WTC11 (cell line): ENCODE measurements at places on chromosomes 1 and 21.

DNA sequence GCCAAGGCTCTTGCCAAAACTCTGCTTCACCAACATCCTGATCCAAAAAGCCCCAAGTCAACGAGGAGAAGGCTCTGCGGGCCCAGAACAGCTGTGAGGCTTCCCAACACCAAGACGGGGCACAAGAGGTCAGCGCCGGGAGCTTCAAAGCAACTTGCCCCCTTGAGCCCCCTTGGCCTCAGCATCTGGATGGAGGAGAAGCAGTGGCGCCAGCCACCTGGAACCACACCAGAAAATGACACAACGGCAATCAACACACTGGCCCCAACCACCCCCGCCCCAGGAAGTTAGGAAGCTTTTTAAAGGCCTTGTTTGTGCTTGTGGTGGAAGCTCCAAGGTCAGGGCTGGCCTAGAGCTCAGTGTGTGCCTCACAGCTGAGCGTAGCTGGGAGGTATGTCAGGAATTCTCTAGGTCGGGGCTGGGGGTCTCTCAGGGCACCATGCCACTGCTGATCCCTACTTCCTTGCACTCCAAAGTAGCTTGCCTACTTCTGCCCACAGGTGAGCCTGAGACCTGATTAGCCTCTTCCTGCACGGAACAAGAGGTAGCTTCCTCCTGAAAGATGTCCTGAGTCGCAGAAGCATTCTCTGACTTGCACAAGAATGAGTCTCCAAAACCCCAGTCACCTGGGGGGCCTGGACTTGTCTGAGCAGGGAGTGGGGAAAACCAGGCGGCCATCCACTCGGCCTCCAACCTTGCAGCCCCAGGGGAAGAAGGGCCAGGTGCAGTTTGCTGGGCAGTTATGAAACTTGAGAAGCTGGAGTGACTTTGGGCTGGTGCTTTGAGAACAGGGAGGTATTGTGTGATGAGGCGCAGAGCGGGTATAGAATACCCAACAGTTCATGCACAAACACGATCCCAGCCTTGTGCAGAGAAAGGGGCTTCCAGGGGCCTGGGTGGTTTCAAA is 9.7 kb upstream of the SRP9 start:
- peak; percentile 30 for DNase-seq

GRCh38 chr1:12669529-12670068 is 25.7 kb downstream of the AADACL4 start:
- DNase-seq: no peak

DNA sequence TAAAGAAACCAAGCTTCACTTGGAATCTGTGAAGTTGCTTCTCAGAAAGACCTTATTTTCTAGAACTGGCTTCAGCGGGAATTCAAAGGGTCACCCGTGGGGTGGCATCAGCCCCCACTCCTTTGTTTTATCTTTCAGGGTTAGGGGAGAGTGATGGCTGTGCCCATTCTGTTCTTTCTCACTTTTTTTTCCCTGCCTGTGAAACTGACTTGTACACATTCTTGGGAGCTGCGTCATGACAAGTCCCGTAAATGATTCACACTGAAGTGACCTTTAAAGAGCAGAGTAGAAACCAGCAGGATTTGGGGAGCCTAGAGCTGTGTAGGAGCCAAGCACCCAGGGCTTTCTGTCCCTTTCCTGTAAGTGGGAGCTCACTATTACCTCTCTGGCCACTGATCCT is 43.8 kb downstream of the SLC44A3 start:
- DNase-seq: no peak

DNA sequence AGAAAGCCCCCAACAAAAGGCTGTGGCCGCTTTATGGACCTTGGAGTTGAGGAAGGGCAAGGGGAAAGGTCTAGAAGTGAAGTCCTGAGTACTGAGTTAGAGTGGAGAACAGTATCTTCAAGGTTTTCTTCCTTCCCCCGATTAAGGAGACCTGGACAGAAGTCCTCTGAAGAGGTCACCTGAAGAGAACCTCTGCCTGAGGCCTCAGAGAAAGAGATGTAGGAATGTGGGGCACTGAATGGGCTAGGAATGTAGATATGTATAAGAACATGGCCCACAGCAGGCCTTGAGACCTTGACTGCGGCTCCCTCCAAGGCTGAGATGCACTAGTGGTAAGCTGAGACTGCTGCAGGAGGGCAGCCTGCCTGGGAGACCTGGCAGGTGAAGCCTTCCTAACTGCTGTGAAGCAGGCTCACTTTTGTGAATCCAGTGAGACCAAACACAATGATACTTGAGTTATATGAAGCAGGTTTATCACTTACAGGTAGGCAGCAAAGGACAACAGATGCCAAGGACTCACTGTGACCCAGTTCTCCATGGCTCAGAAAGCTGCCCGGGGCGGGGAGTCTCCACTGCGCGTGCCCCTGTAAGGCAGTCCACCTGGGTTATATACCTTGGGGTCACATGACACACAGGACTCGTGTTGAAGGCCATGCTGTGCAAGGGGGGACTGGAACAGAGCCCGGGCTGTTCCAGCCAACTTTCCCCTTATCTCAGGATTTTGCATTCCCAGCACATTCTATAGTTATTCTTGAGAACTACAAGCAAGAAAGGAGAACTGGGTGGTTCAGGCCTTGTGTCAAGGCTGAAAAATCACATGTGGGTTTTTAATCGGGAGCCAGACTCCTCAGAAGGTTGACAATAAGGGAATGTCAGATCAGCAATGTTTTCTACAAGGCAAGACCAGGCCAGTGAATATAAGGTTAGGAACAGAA is 78.8 kb upstream of the PPM1J start:
- peak; percentile 38 for DNase-seq

DNA sequence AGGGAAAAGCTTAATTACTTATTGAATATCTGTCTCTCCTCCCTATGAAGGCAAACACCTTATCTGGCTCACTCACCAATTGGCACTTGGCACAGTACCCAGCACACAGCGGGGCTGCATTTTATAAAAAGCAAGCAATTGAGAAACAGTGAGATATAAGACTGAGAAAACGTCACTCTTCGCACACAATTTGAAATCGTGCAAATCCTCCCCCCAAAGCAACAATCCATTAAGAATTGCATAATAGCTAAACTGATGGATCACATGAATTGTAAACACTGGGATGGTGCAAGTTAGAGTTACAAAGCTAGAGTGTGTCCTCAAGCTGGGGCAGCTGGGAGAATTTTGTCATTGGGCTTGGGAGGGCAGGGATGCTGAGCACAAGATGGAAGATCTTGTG is 27.1 kb downstream of the PRDX6 start:
- DNase-seq: no peak

DNA sequence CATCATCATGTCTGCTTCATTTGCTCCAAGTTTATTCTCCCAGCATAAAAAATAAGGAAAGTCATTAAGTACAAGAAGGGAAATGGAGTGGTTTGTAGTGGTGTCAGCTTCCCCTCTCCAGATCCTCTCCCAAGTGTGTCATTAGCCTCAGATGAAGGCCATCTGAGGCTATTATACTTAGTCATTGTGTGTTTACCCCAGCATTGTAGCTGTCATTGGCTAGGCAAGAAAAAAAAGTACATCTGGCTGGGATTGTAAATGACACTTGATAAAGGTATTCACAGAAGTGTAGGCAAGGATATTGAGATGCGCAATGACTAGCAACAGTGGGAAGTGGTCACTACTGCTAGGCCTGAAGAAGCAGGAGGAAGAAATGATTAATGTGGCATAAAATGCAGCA is 316.9 kb upstream of the SGIP1 start:
- DNase-seq: no peak

DNA sequence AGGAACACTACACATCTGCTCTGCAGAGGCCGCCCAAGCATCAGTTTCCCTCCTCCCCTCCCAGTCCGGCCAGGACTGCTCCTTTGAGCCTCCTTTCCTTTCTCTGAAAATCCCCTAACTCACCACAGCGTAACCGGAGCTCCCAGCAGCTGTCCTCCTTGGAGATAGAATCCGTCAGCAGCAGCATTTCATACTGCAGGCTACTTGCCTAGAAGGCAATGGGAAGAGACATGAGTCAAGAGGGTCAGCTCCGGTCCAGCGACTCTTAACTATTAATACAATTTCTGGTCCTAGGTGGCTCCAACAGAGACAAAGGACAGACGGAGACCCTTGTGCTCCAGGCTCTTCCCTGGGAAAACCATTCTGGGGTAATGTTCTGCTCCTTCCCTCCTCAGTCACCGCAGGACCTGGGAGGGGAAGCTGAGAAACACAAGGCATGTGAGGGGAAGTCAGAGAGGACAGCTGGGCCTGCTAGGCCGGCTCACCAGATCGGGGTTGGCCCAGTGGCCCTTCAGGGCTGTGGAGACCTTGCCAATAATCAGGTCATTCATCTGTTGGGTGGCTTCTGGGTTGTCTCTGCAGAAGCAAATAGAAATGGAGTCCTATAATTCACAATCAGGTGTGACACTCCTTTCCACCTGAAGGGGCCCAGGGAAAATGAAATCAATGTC is 99.7 kb downstream of the UBR4 start:
- DNase-seq: no peak

DNA sequence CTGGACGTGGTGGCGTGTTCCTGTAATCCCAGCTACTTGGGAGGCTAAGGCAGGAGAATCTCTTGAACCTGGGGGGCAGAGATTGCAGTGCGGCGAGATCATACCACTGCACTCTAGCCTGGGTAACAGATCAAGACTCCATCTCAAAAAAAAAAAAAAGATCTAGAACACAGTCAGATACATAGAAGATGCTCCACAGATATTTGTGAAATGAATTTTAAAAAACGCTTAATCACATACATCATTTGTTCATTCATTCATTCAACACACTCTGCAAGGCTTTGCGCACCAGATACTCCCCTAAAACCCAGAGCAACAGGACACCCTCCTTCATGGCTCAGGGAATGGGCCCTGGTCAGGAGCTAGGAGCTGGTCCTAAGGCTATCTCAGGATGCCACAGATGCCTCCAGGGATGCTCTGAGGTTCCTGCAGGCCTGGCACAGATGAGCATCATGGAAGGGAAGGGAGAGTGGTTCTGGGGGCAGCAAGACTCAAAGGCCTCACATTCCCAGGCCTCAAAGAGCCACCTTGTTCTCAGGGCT is 6.4 kb downstream of the HSPG2 start:
- DNase-seq: no peak

- peak; percentile 85 for DNase-seq
Observed at GRCh38 chr1:202656951-202657646, 53.2 kb downstream of the SYT2 start.

DNA sequence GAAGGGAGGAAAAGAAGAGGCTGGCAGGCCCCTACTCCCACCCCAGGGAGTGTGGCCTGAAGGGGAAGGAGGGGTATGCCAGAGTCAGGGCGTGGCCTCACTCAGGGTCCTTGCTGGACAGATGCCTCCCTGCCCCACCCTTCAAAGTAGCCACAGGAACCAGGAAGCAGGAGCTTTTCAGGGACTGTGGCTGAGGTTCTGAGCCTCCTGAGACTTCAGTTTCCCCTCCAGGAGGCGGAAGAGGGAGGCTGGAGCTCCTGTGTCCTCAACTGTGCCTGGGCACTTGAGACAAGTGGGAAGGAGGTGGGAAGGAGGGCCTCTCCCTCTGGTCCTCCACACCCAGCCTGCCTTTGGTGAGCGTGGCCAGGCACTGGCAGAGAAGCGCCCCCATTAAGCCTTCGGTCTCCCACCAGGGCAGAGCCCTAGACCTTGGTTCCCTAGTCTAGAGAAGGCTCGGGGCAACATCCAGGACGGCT is 5.3 kb downstream of the CELSR2 start:
- DNase-seq: no peak

DNA sequence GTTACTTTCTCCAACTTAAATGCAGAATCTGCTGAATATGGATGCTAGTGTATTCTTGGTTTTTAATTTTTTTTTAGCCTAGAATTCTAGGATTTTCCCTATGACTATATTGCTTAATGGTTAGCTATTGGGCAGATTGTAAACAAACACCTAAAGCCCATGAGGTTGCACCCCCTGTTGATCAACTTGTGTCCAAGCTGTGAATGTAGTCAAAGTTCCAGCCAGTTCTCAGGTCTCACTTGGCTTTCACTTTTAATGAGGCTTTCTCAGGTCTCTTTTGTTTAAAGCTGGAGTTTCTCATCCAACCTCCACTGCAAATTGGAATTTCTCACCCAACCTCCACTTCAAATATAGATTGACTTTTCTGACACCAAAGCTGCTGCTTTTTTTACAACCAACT is 35.9 kb downstream of the FCER1A start:
- no peak for DNase-seq

DNA sequence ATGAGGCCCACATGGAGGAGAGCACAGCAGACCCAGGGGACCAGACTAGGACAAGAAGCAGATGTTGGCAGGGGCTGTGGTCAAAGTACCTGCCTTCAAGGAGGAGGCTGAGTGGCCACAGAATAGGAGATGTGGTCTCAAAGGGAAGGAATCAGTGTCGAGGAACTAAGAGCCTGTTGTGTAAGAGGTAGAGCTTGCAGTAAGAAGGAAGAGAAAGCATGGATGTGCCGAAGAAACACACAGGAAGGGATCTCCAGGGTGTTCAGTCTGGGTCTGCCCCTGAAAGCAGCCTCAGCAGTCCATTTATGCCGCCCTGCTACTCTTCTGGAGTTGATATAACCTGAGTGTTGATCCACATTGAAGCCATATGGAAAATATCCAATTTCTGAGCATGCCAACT is 83.9 kb downstream of the NID1 start:
- no peak for DNase-seq

DNA sequence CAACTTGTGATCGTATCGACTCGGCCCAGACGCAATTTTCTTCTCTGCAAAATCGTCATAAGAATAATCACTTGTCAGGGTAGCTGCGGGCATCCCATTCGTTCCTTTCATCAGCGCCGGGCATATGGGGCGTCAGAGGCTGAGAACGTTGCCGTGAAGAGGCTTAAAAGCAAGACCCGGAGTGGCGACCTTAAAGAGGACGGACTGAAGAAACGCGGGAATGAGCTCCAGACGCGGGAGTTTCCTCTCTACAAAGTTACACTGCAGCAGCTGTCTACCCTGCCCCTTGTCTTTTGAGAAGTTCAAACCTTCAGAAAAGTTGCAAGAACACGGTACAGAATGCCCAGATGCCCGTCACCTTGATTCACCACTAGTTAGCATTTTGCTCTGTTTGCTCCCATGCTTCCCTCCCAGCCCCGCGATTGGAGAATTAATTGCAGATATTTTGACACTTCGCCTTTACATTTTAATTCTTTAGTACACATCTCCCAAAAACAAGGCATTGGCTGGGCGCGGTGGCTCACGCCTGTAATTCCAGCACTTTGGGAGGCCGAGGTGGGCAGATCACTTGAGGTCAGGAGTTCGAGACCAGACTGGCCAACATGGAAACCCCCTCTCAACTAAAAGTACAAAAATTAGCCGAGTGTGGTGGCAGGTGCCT is 967 bp downstream of the CENPS start:
- DNase-seq: no peak

DNA sequence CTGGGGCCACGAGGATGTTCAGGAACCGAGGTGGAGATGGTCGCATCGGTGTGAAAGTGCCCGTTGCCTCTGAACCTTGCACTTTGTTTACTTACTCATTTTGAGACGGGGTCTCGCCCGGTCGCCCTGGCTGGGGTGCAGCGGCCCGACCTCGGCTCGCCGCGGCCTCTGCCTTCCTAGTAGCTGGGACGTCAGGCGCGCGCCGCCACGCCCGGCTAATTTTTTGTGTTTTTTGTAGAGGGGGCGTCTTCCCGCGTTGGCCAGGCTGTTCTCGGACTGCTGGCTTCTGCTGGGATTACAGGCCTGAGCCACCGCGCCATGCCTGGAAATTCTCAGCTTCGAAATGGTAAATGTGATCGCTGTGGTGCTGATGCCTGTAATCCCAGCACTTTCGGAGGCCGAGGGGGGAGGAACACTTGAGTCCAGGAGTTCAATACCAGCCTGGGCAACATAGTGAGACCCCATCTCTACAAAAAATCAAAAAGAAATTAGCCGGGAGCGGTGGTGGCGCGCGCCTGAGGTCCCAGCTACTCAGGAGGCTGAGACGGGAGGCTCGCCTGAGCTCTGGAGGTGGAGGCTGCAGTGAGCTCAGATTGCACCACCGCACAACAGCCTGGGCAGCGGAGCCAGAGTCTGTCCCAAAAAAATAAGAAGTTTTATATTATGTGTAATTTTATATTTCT is 684 bp upstream of the MRPL20 start:
- no peak for DNase-seq
